ENCODE measurements at places on chromosomes 11 and 22.

DNA sequence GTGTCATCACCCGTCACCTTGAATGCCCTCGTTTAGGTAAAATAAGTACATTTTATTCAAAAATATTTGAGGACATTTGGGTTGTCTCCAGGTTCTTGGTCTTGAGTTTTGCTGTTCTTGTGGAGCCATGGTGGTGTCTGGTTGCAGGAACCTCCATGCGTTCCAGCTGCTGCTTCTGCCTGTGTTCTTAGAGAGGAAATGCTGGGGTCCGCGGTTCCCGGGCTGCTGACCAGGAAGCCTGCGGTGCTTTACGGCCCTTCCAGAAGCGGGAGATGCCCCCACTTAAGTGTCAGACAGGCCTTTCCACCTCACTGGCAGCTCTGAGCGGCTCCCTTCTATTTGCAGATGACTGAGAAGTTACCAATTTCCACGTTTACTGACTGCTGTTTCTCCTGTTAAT lies 66.8 kb downstream of the LRP5 start:
- no peak for DNase-seq

- no peak for DNase-seq
These were observed 34.7 kb downstream of the PPP6R3 start for GRCh38 chr11:68495220-68495729.

DNA sequence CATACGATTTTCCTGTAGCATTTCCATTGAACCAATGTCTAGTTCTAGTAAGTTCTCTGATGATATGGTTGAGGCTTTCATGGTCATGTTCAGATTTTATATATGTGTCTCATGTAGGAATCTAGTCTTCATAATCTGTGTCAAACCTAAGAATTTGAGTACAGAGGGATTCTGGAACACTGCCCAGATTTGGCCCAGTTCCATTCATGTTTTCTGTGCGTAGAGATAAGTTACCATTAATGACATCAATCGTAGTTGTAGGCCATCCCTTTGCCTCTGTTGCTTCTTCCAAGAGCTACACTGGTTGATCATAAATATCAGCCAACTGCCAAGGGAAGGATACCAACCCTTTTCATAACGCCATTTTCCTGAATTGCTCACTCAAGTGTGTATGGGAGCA lies 23.3 kb downstream of the ST3GAL4 start:
- DNase-seq, result no peak

- DNase-seq, result no peak
These were observed 35.9 kb downstream of the CTSC start for GRCh38 chr11:88301488-88302140.

DNA sequence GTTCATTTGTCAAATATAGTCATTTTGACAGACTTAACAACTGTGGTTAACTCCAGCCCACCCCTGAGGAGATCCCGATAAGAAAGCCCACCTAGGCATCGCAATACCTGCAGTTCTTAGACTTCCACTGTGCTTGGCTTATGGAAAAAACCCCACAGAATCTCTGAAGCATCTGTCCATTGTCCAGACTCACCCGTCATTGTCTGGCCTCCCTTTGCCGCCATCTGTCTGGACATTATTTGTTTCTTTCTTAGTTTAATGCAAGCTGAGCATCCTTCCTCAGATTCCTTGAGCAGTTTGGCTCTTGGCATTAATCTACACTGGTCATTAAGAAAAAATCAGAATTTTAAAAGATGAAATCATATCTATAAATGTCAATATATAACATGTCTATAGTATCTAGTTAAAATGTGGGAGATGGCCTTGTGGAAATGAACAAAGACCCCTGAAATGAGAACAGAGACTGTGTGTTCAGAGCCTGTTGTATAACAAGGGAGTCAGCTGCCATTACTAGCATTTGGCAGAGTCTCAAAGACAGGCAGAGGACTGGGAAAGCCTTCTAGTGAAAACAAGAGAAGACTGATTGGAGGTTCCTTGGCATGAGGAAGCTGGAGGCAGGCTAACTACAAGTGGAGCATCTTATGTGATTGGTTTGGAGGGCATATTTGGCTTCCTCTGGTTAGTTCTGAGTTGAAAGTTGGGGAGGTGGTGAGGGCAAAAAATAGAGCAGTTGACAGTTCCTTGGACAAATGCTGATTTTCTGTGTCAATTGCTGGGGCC lies 80.4 kb downstream of the SPON1 start:
- no peak for DNase-seq

- no peak for DNase-seq
These were observed 614 bp downstream of the SELENOM start for GRCh38 chr22:31106731-31107177.

GRCh38 chr11:115197433-115197832 lies 306.8 kb downstream of the CADM1 start:
- DNase-seq, result no peak

GRCh38 chr11:33942954-33943353 lies 51.1 kb upstream of the LMO2 start:
- DNase-seq, result no peak

- no peak for DNase-seq
These were observed 467.6 kb downstream of the SOX6 start for GRCh38 chr11:15888556-15889345.

DNA sequence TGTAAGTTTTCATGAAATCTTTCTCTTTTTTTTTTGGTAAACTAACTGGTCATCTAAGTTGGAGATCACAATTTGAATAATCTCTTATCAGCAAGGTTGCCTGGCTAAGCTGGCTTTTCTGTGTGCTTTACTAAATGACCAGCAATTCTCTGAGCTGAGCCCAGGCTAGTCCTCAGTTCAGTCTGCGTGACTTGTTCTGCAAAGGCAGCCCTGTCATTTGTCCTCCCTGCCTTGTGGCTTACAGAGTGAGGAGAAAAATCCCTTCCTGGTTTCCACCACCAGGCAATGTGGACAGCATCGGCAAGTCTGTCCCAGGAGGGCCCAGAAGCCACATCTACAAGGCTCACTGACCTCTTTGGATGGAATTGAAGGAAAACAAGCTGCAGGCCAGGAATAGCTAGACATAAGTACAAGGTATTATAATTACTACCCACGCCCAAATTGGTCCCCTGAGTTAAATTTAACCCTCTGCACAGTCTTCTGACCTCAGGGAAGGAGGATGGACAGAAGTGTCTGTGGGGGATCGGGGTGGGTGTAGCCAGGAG lies 108.6 kb downstream of the SCN3B start:
- DNase-seq, result no peak

- DNase-seq, result no peak
These were observed 224.9 kb downstream of the DSCAML1 start for GRCh38 chr11:117572129-117572528.

GRCh38 chr11:11577251-11577855 lies 44.5 kb downstream of the GALNT18 start:
- no peak for DNase-seq

- no peak for DNase-seq
These were observed 30.6 kb downstream of the PRCP start for GRCh38 chr11:82869657-82870056.

GRCh38 chr11:44711113-44711786 lies 15.5 kb upstream of the TSPAN18 start:
- DNase-seq, result no peak

DNA sequence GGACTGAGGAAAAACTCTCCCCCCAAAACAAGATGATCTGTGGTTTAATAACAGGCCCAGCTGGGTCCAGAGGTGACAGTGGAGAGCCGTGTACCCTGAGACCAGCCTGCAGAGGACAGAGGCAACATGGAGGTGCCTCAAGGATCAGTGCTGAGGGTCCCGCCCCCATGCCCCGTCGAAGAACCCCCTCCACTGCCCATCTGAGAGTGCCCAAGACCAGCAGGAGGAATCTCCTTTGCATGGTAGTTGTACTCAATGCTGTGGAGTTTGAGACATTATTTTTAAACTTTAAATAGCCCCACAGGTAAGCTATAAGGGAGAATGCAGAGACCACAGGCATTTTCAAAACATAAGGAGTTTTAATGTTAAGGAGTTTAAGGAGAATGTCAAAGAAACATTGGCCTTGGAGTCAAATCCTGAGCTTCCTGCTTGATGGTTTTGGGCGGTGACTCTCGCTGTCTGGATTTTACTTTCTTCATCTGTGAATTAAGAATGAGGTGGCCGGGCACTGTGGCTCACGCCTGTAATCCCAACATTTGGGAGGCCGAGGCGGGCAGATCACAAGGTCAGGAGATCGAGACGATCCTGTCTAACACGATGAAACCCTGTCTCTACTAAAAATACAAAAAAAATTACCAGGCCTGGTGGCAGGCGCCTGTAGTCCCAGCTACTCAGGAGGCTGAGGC lies 6.8 kb downstream of the APOL1 start:
- DNase-seq, result no peak

GRCh38 chr11:70618431-70619101 lies 220.2 kb downstream of the CTTN start:
- DNase-seq, result no peak

GRCh38 chr11:68099474-68100405 lies 21.4 kb downstream of the CHKA start:
- peak; percentile 45 for DNase-seq

- no peak for DNase-seq
These were observed 17.0 kb downstream of the MRPL48 start for GRCh38 chr11:73804712-73805111.

- DNase-seq, result no peak
These were observed 2.7 kb upstream of the SEC14L4 start for GRCh38 chr22:30508216-30508615.

DNA sequence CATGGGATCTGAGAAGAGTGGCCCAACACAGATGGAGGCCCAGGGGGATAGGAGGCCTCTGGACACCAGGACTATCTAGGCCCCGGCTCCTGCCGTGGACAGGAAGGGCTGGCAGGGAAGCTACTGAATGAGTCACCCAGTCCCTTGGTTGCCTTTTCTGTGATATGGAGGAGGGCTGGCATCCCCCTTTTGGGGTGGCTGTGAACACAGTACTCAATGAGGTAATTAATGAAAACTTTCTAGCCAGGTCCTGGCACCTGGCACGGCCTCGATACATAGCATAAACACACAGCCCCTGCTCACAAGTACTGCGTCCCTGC lies 163.2 kb downstream of the CHST1 start:
- no peak for DNase-seq

- DNase-seq, result no peak
These were observed 543.3 kb upstream of the CHORDC1 start for GRCh38 chr11:90766121-90766520.

- DNase-seq, result no peak
These were observed at the start of gene SCGB1D1 for GRCh38 chr11:62190011-62190410. TSS of gene SCGB1D1 (plus strand) at chr11:62190216. CDS start at chr11:62190285, 69 bp downstream.

GRCh38 chr11:74615988-74616387 lies 23.6 kb downstream of the POLD3 start:
- DNase-seq, result no peak

DNA sequence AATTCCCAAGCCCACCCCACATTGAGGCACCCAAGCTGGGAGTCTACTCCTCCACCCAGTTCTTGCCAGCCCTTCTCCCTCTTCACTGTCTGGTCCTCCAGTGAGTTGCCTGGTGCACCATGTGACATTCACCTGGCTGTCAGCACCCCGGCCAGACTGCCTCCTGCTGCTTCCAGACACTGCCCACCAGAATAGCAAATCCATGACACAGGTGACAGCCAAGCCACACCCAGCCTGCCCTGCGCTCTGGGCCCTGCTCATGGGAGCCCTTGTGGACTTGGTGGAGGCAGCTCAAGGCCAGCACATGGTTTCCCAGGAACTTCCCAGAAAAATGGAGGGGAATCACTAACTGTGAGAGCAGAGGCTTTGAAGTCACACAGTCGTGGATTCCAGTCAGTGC lies 96.3 kb upstream of the CSNK2A3 start:
- DNase-seq, result no peak

DNA sequence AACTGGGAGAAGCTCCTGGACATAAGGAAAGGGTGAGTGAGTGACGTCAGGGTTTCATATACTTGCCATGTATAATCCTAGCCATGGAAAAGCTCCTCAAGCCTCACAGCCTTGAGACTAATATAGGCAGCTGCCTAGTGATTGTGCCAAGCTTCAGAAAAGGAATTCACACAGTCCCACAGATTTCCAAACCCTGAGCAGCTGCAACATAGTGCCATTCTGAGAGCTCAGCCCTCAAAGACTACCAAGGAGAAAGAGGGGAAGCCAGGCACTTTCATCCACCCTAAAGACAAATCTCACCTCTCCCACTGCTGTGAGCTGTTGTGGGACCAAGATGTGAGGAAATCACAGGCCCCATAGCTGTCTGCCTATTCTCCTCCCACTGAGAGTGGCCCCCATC lies 707.9 kb upstream of the ANO5 start:
- DNase-seq, result no peak

- DNase-seq, result no peak
These were observed 30.9 kb upstream of the NECTIN1 start for GRCh38 chr11:119759747-119760412.

DNA sequence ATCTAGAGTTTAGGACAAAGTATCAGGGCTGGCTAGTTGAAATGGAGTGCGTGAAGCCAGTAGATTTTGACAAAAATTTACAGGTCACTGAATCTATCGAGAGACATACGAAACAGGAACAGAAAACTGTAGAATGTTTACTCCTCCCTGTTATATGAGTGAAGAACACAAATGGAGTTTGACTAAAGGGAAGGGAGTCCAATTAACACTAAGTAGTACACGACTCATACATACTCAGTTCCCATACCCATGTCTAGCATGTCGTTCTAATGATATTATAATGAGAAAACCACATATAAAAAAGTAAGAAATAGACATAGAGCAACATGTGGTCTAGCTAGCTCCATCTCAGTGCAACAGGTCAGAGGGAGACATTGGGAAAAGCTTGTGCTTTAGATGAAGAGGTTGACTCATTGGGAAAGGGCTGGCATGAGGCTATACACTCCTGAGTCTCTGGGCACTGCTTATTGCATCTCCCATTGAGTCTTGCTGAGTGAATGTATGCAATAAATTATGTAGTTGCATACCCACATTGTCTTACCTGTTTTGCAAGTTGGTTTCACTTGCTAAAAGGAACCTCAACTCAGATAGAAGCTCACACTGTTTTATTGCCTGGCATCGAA lies 43.5 kb downstream of the CD44 start:
- DNase-seq, result no peak

DNA sequence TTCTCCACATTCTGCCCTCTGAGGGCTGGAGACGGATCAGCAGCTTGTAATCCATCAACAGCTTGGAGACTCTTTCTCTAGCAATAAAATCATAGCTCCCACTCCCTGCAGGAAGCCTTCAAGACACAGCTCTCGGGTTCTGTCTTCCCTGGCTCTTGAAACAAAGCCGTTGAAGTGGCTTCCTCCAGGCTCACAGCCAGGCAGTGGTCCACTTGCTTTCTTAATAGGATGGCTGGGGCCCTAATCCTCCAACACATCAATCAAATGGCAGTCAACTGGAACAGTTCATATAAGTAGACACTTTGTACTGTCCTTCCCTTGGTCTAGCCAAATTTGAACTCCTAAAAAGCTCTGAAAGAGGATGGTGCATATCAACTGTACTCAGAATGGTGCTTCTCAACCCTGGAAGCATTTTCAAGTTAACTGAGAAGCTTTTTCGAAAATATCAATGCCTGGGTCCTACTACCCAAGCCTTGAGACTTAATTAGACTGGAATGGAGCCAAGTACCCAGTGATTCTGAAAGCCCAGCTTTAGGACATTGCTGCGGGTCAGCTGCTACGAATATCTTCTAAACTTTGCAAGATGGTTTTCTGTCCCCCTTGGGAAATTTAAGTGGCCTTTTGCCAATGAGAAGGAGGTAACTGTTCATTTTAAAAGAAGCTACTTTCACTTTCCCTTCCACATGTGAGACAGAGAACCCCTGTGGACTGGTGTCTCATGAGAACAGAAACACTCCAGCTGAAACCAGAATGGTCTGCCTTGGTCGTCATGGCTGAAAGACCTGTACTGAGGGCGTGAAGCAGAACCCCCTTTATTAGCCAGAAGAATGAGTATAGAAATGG lies 74.7 kb downstream of the SC5D start:
- DNase-seq, result peak; percentile 61
